ENCODE measurements at places on chromosomes 7 and 10.

DNA sequence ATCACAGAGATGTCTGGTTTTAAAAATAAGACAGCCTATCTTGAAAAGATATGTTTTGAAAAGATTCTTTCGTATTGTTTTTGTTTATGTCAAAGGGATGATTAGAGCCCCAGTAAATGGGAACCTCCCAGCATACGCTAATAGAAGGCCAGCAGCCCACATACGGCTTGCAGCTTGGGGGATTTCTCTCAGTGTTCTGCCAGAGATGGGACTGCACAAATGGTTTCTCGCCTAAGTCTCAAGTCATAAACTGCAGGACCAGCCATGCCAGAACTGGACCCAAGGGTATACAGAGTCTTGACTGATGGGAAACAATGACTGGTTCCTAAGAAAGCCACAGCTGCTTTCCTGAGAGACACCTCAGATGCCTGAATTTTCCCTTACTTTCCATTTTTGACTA lies 306.9 kb upstream of the DGKB start:
- DNase-seq: no peak

DNA sequence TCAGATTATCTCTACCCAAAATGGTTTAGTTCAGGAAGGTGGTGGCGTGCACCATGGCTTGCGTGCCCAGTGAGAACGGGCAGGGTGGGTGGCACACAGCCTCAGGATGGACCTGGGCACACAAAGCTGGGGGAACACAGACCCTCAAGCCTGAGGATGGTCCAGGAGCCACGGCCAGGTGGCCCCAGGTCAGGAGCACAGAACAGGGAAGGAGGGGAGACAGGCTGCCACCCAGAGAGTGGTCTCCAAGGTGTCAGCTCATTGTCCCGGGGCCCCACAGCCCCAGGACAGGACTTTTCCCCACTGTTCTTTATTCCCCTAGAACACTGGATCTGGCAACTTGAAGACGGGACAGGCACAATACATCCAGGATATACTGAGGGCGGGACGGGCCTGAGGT lies 75.6 kb upstream of the MGMT start:
- DNase-seq: no peak

DNA sequence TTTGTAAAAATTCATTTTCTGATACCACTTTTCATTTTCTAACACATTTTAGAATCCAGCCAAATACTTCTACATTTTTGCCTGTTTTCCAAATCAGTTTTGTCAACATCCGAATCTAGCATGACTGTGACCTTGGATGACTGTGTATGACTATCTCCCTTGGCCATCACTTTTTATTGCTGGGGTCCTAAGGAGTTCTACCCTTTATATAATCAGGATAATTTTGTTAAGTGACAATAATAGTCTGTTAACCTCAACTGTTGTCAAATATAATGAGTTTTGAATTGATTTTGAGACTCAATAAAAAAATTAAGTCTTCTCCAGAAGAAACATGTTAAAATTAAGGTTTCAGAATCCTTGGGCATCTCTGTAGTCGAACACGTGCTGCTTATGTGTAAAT lies 53.3 kb downstream of the SEC23IP start:
- DNase-seq: no peak

DNA sequence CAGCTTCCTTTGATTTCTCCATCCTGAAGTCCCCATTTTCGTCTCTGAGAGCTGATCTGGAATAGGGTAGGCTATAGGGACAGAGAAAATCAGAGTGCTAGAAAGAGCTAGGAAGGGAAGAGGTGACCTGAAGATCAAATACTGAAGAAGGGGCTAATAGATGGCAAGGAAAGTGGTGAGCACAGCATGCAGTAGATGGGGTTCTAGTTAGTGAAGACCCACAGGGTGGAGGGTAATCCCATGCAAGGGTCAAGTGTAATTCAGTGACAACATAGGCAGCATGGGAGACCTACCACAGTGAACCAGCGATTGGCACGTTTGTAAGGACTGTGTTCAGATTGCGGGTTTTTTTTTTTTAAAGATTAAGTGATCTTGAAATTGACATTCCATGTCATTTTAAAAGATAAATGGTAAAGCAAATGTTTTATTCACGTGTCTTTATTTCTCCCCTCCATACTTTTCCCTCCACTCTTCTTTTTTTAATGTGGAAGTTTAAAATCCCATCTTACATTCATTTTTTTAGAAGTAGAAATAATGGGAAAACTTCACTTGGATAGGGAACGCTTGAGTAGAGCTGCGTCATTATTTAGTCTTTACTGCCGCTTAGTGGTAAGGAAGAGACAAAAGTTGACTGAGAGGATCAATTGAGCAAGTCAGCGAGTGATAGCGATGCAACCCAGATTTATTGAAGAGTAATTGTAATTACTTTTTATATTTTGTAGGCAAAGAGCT lies 21.0 kb upstream of the ABI1 start:
- DNase-seq: no peak

GRCh38 chr7:157888579-157888978 lies 551.8 kb downstream of the DNAJB6 start:
- no peak for DNase-seq

DNA sequence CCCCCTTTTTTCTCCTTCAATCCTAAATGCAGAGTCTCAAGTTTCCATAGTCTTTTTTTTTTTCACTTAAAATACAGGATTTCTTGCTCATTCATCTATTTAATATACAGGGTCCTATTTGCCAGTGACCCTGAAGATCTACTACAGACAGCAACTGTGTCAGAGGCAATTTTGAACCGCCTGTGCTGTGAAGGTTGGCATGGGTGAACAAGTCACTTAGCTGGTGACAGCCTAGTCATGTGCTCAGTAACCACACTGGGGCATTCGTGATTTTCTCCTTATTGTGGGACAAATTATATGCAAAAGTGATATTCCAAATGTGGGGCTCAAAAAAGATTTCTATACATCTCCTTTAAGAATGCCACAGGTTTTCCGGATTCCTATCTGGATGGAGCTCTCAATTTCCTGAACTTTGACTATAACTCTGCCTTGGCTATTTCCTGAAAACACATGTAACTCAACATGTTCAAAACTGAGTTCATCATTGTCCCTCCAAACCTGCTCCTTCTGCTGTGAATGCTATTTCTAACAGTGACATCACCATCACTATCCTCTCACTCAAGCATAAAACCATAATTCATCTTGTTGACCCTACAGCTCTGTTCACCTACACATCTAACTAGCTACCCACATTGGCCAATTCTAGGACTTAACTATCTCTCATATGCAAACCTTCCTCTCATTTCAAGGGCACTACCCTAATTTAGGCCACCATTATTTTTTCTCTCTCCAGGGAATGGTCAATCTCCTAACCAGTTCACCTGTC lies 36.7 kb downstream of the CDK6 start:
- DNase-seq: no peak

GRCh38 chr10:70674560-70675495 lies 2.5 kb downstream of the ADAMTS14 start:
- DNase-seq: no peak

DNA sequence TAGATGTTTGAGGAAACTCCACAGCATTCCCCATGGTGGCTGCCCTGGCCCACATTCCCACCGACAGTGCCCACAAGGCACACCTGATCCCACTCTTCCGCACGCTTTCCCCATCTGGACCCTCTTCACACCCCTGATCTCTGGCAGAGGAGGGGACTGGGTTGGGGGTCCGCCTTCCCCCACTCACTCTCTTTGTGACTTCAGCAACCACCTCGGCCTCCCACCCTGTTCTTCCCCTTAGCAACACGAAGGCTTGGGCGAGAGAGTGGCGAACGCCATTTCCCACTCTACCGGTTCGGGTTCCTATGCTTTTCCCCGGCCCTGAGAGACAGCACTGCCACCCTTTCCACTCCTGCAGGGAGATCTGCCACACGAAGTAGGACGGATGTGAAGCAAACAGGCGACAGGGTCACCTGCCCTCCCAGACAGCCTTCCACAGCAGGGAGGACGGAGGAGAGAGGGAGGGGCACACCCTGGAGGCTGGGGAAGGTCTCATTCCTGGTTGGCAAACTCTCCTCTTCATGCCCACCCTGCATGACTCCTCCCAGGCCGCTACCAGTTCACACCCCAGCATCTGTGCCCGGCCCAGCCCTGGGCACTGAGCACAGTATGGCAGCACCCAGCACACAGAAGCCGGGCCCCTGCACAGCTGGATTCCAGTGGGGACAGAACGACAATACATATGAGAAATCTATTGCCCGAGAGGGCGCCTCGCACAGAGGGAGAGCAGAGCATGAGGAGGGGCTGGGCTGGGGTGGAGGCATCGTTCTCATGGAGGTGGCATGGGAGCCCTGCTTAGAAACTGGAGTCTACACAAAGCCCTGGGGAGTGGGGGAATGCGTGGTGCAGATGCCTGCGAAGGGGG lies 93.5 kb downstream of the PAXIP1 start:
- no peak for DNase-seq

DNA sequence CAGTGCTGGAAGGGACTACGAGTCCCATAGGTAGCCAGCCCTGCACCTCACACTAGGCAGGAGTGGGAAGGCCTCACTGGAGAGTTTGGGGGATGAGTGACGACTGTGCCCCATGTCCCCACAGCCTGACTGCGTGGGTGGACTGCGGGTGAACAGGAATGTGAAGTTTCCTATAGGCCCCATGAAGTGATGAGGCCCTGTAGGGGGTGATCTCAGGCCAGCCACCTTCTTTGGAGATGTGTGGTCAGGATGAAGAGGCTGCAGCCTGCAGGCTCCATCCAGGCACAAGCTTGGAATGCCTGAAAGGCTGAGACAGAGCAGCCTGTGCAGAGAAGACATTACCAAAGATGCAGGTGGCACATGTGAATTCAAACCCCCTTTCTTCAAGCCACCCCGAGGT lies 94.9 kb downstream of the CPXM2 start:
- no peak for DNase-seq

- no peak for DNase-seq
These were observed 23.0 kb upstream of the YWHAG start for GRCh38 chr7:76381814-76382213.

DNA sequence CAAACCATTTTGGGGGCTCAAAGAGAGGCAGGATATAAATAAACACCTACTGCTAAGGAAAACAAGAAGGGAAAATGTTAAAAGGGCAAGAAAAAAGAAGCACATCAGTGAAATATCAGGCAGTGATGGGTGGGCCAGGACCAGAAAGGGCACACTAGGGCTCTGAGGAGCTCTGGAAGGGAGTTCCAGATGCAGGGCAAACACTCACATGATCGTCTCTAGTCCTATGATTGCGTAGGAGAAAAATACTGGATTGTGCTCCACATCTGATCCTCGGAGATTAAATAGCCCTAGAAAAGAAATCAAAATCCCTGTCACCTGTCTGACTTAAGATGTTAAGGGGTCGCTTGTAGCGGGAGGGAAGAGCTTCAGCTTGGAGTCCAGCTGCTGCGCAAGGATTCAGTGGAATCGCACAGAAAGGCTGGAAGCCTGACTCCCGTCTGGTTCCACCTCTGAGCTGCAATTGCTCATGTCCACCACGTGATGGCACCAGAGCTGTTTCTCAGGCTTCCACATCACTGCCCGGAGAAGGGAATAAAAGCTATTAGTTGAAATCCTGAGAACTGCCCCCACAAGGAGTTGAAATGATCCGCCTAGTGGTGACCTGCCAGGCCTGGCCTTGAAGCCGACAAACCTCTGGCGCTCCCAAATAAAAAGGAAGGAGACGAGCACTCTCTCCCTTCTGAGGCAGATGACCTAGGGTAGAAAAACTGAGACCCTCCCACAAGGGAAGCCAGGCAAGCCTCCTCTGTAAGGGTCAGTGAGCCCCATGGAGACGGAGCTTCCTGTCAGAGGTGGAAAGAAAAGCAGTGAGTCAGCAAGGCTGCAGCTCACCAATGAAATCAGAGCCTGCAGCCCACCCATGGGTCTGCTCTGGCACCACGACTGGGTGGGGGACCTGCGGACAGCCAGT lies 39.2 kb downstream of the XPNPEP1 start:
- DNase-seq: no peak

DNA sequence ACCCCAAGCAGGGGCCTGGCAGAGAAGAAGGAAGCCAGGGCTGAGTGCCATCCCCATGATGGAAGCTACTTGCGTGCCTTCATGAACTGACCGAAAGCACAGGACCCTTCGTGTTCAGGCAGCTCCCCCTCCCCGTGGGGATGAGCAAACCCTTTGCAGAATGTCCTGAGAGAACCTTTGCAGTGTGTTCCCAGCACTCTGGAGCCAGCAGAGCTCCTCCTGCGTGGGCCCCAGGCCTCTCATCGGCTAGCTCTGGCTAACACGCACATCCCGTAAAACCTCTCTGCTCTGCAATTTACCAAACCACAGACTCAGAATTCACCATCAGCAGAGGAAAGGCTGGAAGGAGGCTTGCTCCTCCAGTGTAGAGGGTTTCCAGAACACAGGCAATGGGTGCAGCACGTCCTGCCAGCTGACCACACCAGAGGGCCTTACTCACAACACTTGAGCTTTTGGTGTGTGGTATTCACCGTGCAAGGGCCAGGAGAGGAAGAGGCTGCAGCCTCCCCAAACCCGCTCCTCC lies 3.1 kb downstream of the SH3PXD2A start:
- no peak for DNase-seq

GRCh38 chr7:38069052-38069451 lies 109.0 kb upstream of the STARD3NL start:
- no peak for DNase-seq

GRCh38 chr10:25493122-25493893 lies 318.5 kb downstream of the GPR158 start:
- DNase-seq: no peak

- DNase-seq: no peak
These were observed 86.9 kb downstream of the SND1 start for GRCh38 chr7:127738859-127739258.

GRCh38 chr7:157576415-157576814 lies 239.6 kb downstream of the DNAJB6 start:
- DNase-seq: no peak

GRCh38 chr7:112009081-112009480 lies 197.1 kb downstream of the DOCK4 start:
- DNase-seq: no peak

DNA sequence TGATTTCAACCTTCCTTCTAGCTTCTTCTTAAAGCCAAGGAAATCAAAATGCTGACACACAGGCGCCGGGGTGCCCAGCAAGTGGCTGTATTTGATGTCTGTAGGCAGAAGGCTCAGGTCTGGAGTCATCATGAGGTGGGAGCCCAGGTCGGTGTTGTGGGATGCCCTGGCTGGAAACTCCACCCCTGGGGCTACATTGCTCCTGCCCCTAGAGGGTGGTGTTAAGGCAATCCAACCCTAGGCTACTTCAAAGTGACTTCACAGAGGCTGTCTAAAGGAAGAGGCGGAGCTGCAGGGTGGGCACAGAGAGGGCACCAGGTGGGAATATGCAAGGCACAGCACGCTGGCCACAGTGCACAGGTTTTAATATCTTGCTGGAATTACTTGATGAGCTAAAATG lies 200.9 kb downstream of the ADAM12 start:
- DNase-seq: no peak

DNA sequence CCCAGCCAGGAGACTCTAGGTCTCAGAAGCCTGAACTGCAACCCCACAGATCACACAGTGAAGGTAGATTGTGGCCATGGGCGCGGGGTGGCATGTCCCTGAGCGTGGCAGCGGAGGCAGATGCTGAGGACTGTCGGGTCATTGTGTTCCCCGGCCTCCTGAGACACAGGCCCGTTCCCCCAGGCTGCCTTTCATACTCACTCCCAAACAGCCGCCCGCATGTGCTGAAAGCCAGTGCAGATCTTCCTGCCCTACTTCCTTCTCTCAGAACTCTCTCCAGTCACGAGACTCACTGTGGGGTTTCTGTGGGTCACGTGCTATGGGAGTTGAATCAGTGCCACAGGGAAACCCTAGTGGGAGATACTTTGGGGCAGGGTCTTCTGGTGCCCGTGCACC lies 48.0 kb downstream of the ZNF467 start:
- no peak for DNase-seq

GRCh38 chr7:20561908-20562307 lies 53.6 kb upstream of the ABCB5 start:
- DNase-seq: no peak

- DNase-seq: no peak
These were observed 40.1 kb downstream of the SLC29A4 start for GRCh38 chr7:5322621-5323410.

- DNase-seq: no peak
These were observed 42.3 kb downstream of the UNCX start for GRCh38 chr7:1274876-1275375.
